ENCODE measurements at places on chromosomes 5 and 9.

DNA sequence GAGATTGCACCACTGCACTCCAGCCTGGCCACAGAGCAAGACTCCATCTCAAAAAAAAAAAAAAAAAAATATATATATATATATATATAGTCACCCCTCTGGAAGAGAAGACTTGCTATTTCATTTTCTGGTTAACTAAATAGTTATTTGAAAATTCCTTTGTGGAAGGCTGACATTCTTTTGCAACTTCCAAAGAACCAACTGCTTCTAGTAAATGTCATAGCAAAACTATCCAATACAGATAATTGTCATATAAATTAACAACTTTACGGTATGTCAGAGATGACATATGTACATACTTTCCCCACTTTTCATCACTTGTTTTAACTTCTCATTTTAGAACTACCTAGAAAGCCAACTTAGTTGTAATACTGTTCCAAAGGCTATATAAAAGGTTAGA, 50.9 kb downstream of the PRUNE2 start:
- H3K27ac ChIP-seq = no peak overlapping the region
- DNase-seq = no peak
- no peaks in the 10 kb centered on the region for H3K4me1 ChIP-seq
- H3K36me3 ChIP-seq = no peaks in the 10 kb centered on the region
- H3K4me3 ChIP-seq = no peak overlapping the region
- H3K27me3 ChIP-seq = no peaks in the 10 kb centered on the region

DNA sequence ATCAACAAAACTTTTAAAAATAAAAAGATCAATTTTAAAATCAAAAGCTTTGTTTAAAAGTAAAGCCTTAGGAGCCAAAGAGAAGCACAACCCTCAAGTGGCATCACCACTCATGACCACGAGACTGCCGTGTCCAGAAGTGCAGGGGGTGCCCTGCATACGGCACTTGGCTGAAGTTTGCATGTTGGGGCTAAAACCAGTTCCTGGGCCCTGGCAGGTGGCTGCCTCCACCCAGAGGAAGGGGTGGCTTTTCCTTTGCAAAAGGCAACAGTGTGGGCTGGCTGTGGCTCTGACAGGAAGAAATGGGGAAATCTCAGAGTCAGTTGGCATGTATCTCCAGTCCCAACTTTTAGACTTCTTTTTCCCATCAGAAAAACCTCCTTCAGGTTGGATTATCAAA, 15.3 kb downstream of the TRMO start:
- H3K4me1 ChIP-seq = no peaks in the 10 kb centered on the region
- no peak for DNase-seq
- H3K4me3 ChIP-seq = no peak overlapping the region
- no peak overlapping the region for H3K27ac ChIP-seq
- peaks cover 16% of the 10 kb centered on the region for H3K36me3 ChIP-seq

GRCh38 chr9:128456613-128457061, 831 bp downstream of the ODF2 start:
- no peaks in the 10 kb centered on the region for H3K36me3 ChIP-seq
- H3K27me3 ChIP-seq = no peaks in the 10 kb centered on the region
- H3K4me1 ChIP-seq = peaks cover 5% of the 10 kb centered on the region
- DNase-seq = peak; percentile 66

DNA sequence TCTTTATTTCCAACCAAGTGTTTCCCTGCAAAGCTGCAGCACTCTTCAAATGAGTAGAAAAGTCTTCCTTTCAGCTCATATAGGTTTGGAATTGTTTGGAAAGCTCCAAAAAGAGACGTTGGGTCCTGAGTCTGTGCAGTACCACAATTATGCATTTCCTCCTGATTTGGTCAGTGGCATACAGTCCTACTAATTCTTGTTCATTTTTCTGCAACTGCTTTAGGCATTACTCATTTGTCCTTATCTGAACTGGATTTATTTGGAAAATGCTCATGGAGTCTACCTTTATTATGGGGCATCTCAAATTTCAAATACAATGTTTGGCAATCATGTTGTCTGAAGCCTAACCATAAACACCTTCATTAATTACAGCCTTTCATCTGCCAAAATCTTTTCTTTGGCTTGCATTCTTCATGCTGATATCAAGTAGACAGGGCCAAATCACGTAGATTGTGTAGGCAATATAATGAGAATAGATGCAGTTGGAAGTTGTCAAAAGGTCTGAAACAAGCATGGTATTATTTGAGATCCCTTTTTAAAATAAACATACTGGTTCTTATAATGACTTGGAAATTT, 232.8 kb downstream of the TLE1 start:
- H3K27me3 ChIP-seq = no peaks in the 10 kb centered on the region
- no peaks in the 10 kb centered on the region for H3K36me3 ChIP-seq
- no peak overlapping the region for H3K27ac ChIP-seq
- H3K4me3 ChIP-seq = no peak overlapping the region

GRCh38 chr5:108530706-108531105, 148.8 kb upstream of the FBXL17 start:
- H3K4me1 ChIP-seq = no peaks in the 10 kb centered on the region
- H3K27ac ChIP-seq = peak overlapping the region; percentile 51
- H3K4me3 ChIP-seq = no peak overlapping the region
- H3K27me3 ChIP-seq = no peaks in the 10 kb centered on the region

DNA sequence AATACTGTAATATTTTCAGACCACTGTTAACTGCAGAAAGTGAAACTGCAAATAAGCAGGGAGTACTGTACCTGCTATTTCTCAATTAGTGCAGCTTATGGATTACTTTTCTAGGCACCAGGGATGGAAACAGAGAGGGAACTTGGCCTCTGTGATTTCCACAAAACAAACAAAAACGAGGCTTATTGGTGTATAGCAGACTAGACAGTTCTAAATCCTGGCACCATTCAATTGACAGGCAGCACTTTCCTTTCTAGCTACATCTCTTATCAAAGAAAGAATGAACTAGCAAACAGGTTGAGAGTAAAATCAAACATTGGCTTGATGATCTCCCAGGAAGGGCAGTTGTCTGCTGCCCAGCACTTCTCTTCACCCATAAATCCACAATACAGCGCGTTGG, 16.0 kb upstream of the IL33 start:
- no peak overlapping the region for H3K27ac ChIP-seq
- H3K27me3 ChIP-seq = no peaks in the 10 kb centered on the region
- no peaks in the 10 kb centered on the region for H3K36me3 ChIP-seq
- H3K4me1 ChIP-seq = no peaks in the 10 kb centered on the region
- H3K4me3 ChIP-seq = no peak overlapping the region

DNA sequence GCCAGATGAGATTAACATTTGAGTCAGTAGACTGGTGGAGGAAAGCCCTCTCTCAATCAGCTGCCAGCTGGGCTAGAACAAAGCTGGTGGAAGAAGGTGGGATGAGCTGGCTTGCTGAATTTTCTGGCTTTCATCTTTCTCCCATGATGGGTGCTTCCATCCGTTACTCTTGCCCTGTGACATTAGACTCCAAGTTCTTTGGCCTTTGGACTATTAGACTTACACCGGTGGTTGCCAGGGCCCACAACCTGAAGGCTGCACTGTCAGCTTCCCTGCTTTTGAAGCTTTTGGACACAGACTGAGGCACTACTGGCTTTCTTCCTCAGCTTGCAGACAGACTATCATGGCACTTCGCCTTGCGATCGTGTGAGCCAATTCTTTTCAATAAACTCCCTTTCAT, 642.7 kb downstream of the TAF11L14 start:
- H3K27me3 ChIP-seq = no peaks in the 10 kb centered on the region
- no peaks in the 10 kb centered on the region for H3K36me3 ChIP-seq
- H3K4me1 ChIP-seq = no peaks in the 10 kb centered on the region

DNA sequence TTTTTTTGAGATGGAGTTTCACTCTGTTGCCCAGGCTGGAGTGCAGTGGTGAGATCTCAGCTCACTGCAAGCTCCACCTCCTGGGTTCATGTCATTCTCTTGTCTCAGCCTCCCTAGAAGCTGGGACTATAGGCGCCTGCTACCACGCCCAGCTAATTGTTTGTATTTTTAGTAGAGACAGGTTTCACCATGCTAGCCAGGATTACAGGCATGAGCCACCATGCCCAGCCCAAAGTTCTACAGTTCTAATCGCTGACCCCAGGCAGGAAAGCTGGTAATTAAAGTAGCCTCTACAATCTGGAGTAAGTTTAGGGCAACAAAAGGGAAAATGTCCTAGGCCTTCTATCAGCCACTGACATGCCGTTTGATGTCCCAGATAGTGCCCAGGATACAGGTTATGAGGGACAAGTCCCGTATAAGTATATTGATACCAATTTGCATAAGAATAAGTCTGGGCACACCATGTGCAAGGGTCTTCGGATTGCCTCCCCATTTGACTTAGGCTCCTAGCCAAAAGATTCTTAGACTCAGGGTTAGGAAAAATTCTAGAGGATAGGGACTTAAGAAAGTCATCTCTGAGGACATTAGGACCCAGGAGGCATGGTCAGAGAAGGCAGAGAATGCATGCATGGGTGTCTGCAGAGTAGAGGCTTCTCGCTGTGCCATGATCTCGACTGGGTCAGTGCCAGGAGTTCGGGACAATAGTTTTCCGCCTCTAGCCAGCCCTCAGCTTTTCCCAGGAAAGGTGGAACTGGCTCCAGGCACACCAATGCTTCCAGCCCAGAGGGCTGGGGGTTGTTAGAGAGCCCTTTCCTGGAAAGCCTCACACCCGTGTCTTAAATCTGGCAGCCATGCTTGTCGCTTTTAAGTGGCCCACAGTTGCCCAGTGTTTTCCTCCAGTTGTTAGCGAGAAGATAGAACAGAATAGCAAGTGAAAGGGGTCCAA, 1111.1 kb downstream of the TAF11L14 start:
- no peaks in the 10 kb centered on the region for H3K36me3 ChIP-seq
- peak overlapping the region; percentile 93 for H3K27ac ChIP-seq
- peak overlapping the region; percentile 54 for H3K4me3 ChIP-seq

DNA sequence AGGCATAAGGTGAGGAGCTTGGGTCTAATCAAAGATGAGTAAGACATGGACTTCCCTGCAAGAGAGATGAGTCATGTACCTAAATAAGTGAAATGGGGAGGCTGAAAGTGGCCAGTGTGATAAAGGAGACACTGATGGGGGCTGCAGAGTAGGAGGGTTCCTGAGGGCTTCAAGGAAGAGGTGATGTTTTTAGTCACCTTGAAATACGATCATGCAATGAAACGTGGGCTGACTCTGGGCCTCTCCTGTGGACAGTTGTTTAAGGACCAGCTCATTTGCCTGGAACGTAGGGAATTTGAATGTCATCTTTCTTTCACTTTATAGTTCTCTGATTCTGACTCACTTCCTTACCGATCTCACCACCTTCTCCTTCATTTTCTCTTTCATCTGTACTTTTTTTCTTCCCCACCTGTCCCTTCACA, 49.6 kb upstream of the CPLX2 start:
- no peak overlapping the region for H3K4me3 ChIP-seq
- H3K36me3 ChIP-seq = no peaks in the 10 kb centered on the region
- DNase-seq = no peak

DNA sequence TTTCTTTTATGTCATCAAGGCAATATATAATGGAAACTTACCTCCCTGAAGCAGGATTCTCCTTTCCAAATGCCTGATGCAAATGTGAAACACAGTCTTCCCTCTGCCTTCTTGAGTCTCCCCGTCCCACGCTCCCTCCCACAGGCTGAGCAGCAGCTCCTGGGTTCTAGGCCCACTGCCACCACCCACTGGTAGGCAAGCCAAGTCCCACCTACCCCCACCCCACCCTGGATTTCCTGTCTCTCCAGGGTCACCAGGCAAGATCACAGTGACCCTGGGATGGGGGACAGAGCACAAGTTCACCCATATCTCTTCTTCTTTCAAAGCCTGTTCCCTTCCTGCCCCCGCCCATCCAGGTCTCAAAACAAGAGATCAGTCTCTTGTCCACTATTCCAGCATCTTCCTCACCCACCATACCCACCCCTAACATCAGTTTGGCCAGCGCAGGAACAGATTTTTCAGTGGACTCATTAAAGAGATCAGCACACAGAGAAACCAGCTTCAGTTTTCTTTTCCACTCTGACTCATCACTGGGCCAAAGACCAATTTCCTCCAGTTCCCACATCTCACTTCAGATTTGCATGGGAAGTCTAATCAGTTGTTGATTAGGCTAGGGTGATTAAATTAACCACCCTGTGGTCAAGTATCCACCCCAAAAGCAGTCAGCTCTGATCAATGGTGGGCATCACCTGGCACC, 151.5 kb downstream of the ACTL7B start:
- H3K27me3 ChIP-seq = no peaks in the 10 kb centered on the region
- H3K4me3 ChIP-seq = no peak overlapping the region
- no peaks in the 10 kb centered on the region for H3K36me3 ChIP-seq
- H3K27ac ChIP-seq = no peak overlapping the region
- H3K4me1 ChIP-seq = no peaks in the 10 kb centered on the region

- no peak overlapping the region for H3K27ac ChIP-seq
- no peak for DNase-seq
- H3K36me3 ChIP-seq = peaks cover 3% of the 10 kb centered on the region
- H3K4me1 ChIP-seq = no peaks in the 10 kb centered on the region
- no peaks in the 10 kb centered on the region for H3K27me3 ChIP-seq
Measured at GRCh38 chr9:87535817-87536539, 38.3 kb downstream of the DAPK1 start.

Measured in small intestine (tissue), 16 donors.